Amniotic epithelial cell (primary cell): ENCODE measurements at places on chromosomes 2 and 18.

DNA sequence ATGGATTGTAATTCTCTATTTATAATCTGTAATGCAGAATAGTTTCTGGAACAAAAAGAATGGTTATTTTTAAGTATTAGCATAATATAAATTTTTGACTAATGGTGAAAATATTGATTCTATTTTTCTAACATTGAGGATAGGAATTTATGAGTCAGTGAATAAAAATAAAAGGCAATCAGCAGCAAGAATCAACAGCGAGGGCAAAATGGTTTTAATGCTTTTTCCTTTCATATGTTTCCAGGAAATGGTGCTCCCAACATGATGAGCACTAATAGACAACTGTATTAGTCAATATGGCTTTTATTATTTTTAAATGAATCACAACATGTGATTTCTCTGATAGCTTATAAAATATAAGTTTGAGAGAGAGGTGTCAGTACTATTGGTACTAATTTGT lies 90.7 kb upstream of the TFPI start:
- DNase-seq: no peak

DNA sequence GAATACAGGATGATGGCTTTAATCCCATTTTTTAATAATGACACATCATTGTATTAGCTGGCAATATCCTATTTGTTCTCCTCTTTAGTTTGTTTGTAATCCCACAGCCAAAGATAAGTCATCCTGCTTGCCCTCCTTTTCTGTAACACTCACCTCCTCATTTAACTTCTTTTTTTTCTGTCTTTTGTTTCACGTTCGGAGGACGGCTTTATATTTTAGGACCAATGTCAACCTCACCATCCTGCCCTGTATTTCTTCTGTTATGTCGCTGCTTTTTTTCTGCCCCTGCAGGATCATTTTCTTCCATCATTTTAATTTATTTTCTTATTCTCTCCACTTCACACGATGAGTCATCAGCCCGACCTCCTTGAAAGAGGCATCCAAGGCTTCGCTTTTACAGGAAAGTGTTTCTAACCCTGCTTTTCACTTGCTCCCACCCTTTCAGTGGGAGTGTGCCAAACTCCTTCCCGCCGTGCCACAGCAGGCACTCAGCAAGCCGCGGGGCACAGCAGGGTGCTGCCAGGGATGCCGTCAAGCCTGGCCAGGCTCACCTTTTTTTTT lies 11.4 kb downstream of the RAB31 start:
- peak; percentile 77 for DNase-seq

DNA sequence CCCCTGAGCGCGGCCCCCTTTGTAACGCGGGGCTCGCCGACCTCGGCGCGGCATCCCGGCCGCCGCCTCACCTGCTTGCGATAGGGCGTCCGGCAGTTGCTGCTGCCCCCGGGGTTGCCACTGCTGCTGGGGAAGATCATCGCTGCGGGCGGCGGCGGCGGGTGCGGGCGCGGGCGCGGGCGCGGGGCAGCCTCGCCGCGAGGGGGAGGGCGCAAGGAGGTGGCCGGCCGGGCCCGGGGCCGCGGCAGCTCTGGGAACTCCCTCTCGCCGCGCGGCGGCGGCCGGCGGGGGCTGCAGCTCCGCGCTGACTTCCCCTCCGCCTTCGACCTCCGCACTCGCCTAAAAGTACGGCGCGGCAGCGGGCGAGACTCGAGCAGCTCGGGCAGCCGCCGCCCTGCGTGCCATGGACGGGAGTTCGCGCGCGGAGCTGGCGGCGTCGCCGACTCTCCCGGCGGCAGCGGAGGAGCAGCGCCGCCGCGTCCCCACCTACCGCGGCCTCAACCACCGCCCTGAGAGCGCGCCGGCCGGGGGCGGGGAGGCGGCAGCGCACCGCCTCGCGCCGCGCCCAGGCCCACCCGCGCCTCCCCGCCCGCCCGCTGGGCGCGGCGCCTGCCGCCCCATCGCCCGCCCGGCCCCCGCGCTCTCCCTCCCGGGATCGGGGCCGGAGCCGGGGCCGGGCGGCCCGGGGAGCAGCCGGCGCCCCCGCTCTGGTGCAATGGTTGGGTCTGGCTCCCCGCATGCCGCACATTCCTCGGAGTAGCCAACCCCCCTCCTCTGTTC lies 86.0 kb downstream of the RBMS1 start:
- peak; percentile 84 for DNase-seq

- DNase-seq: peak; percentile 15
Measured at GRCh38 chr2:107585851-107586250, 240.8 kb upstream of the RGPD4 start.

- DNase-seq: no peak
Measured at GRCh38 chr2:120973196-120973595, 237.5 kb downstream of the GLI2 start.
